ENCODE measurements at places on chromosomes 12 and 14. TPM values are rescaled to one million over a fixed set of nuclear protein-coding genes. Genes with fewer than 3 reads are reported as not detected.

The MYF6 gene
- 0.21 TPM for polyA plus RNA-seq

The CD4 gene
- 17.4 TPM for polyA plus RNA-seq

The CCDC175 gene
- 1.5 TPM for polyA plus RNA-seq

The OR6C70 gene
- not detected for polyA plus RNA-seq

The TMTC2 gene
- 12.1 TPM for polyA plus RNA-seq

The PTPN21 gene
- polyA plus RNA-seq: 11.9 TPM

The MAP1LC3B2 gene
- 2.3 TPM for polyA plus RNA-seq

The METTL1 gene
- polyA plus RNA-seq: 22.8 TPM

The INF2 gene
- polyA plus RNA-seq: 64.2 TPM

The ANKS1B gene
- 2.4 TPM for polyA plus RNA-seq

The BEGAIN gene
- polyA plus RNA-seq: 3.0 TPM

The EID3 gene
- polyA plus RNA-seq: 2.4 TPM

The NFATC4 gene
- polyA plus RNA-seq: 40.9 TPM

The PAPLN gene
- 69.1 TPM for polyA plus RNA-seq

The OR4E2 gene
- polyA plus RNA-seq: not detected

The CEBPE gene
- 0.07 TPM for polyA plus RNA-seq

The KCNC2 gene
- 0.42 TPM for polyA plus RNA-seq

The LGR5 gene
- polyA plus RNA-seq: 71.9 TPM

The ABCD2 gene
- polyA plus RNA-seq: 0.67 TPM

The DIO3 gene
- polyA plus RNA-seq: 5.9 TPM

The TAS2R7 gene
- polyA plus RNA-seq: not detected

The CDKN1B gene
- 85.9 TPM for polyA plus RNA-seq

The NANOG gene
- 0.10 TPM for polyA plus RNA-seq

The DBX2 gene
- polyA plus RNA-seq: 0.01 TPM

The C1QL4 gene
- 0.01 TPM for polyA plus RNA-seq

The CCDC197 gene
- polyA plus RNA-seq: not detected

The COX8C gene
- polyA plus RNA-seq: 0.27 TPM

The TEAD4 gene
- 5.5 TPM for polyA plus RNA-seq

The INSM2 gene
- polyA plus RNA-seq: 0.03 TPM

The DACT1 gene
- 13.5 TPM for polyA plus RNA-seq

The ZNF84 gene
- polyA plus RNA-seq: 40.2 TPM

The KCNH3 gene
- 2.2 TPM for polyA plus RNA-seq

The TEX22 gene
- polyA plus RNA-seq: 0.82 TPM

The WNT5B gene
- polyA plus RNA-seq: 8.5 TPM

The ANKRD9 gene
- 33.3 TPM for polyA plus RNA-seq

The TAMALIN gene
- polyA plus RNA-seq: 9.6 TPM

The CPSF2 gene
- polyA plus RNA-seq: 32.0 TPM

The KRT5 gene
- polyA plus RNA-seq: 1.8 TPM

The ACOT2 gene
- polyA plus RNA-seq: 37.2 TPM

Data from large intestine (tissue), 12 donors.